ENCODE measurements at places on chromosomes 11 and 22.

DNA sequence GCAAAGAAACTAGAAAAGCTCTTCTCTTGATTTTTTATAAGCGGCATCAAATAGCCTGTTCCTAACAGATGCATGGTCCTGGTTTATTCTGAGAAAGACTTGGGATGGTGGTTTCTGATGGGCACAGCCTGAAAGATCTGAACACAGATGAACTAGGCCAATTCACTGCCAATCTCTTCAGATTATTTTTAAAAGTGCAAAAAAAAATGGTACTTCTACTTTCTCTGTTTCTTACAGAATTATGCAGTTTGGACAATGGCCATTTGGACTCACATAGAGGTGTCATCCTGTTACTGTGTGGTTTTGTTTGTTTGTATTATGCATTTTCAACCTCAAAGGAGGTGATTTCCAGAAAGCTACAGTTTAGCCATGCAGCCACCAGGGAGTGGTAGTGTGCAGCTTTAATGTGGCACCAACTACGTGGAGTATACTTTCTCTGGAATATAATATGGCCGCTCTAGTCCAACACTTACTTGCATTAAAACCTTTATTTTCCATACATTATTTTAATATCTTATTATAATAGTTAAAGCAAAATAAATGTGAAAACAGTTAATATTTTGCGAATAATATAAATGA lies 469.8 kb upstream of the KIRREL3 start:
- DNase-seq: no peak

DNA sequence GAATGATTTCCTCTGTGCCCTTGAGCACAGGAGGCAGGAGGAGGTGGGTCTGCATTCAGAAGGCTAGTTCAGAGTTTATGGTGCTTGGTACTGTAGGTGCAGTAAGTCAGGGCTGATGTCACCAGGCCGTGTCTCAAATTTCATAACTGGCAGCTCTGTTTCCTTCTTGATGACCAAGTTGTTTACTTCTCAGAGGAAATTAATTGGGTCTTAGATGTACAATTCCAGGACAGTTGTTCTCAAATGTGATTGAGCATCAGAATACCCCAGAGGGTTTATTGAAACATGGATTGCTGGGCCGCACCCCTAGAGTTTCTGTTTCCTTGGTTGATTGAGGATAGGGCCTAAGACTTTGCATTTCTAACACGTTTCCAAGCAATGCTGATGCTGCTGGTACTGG lies 6.2 kb downstream of the AMOTL1 start:
- DNase-seq: no peak

- peak; percentile 44 for DNase-seq
Measured at GRCh38 chr11:71452199-71453036, 585 bp upstream of the NADSYN1 start.

DNA sequence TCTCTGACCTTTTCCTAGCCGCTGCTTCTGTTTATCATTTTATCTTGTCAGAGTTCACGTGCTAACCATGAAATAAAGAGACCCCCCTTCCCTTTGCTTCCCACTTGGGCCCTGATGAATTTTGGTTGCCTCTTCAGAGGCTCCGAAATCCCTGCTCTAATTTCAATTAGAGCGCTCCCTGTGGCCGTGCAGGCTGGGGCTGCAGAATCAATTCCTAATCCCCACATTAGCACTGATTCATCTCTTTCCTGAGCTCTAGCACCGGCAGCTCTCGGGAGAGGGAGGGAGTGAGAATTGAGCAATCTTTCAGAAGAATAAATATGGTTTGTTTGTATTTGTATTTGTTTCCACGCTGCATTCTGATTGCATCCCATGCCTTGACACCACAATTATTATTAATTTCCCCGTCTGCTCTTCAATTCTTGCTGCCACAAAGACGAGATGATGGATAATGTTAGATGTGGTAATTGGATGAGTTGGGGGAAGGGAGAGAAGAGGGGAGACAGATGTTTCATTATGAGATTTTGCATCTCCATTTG lies 76.9 kb downstream of the NTM start:
- DNase-seq: no peak

- no peak for DNase-seq
Measured at GRCh38 chr11:81449588-81450156, 1284.0 kb downstream of the FAM181B start.

- no peak for DNase-seq
Measured at GRCh38 chr11:81725701-81726100, 1008.0 kb downstream of the FAM181B start.

DNA sequence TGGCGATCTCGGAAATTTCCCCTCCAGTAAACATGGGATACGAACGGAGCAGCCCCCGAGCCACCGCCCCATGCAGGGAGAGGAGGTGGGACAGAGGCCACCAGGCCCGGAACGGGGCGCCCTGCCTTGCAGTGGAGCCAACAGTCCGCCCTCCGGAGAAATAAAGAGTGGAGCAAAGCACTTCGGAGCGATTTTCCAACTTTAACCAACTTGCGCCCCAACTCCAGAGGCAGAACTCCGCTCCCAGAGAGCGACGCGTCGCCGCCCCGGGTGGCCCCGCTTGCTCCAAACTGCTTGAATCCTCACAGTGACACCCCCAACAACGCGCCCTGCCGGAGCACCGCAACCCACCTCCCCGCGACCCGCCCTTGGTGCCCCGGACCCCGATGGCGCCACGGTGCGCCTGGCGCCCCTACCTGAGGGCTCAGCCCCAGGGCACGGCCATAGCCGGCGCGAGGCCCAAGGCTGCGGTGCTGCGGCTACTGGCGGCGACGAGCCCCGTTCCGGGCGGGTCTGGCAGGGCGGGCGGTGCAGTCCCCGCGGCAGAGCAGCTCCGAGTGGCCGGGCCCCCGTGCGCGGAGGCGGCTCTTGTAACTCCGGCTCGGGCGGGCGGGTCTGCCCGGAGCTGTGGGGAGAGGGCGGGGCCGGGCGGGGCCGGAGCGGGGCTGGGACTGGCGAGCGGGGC lies at the start of gene AHNAK:
Gene AHNAK (minus strand): TSS at position 563 of the 685 bp plus-strand sequence. CDS start 10,708 bp downstream, outside the sequence.
- DNase-seq: peak; percentile 92

GRCh38 chr11:1992111-1992510 lies 5.5 kb downstream of the H19 start:
- peak; percentile 3 for DNase-seq

- no peak for DNase-seq
Measured at GRCh38 chr11:34564807-34565241, 51.2 kb upstream of the ELF5 start.

DNA sequence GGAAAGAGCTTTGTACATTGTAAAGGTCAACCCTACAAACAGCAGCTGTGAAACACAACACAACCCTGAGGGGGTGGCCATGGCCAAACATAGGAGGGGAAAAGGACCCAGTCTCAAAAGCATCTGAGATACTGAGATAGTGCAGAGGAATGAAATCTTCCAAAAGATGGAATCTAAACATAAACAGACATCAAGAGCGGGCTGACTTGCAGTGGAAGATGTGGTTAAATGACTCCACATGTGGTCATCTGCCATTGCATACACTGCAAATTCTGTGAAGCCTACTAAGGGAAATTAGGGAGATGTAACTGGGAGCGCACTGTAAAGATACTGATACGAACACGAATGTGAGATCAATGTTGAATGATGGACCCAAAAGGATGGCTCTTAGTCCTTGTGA lies 22.0 kb downstream of the BDNF start:
- no peak for DNase-seq

GRCh38 chr11:55826919-55827318 lies at the start of gene OR5L2:
Gene OR5L2, plus strand, starts transcription at chr11:55827219. Its CDS starts 0 bp downstream, at chr11:55827219.
- no peak for DNase-seq

GRCh38 chr11:14656536-14657457 lies 13.2 kb downstream of the PDE3B start:
- DNase-seq: no peak

DNA sequence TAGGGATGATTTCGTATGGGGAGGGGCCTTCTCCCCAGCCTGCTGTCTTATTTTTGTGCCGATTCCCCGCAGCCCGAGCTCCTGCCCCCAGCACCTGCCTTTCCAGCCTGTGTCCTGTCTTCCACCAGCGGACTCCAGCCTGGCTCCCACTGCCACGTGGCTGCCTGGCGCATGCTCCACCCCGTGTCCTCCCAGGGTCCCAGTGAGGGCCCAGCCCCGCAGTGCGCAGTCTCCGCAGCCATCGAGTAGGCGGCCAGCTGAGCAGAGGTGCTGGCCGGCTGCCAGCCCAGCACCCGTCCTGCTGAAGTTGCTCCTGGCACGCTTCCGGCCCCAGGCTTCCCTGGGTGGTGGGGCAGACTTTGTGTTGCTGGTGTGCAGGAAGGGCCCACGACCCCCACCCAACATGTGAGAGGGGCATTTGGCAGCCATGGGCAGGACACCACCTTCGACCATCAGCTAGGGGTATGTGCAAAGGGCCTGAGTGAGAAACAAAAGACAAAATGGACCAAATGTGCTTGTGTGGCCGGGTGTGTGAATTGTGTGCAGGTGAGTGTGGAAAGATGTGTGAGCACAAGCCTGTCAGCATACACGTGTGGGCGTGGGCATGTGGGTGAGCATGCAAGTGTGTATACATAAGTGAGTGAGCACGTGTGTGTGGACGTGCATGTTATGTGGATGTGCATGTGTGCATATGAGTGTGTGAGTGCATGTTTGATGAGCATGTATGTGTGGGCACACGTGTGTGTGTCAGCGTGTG lies 55.9 kb downstream of the RTN4R start:
- DNase-seq: peak; percentile 85

GRCh38 chr11:93969925-93970922 lies 50.9 kb upstream of the HEPHL1 start:
- no peak for DNase-seq

GRCh38 chr22:30186041-30186440 lies 60.5 kb downstream of the LIF start:
- no peak for DNase-seq

DNA sequence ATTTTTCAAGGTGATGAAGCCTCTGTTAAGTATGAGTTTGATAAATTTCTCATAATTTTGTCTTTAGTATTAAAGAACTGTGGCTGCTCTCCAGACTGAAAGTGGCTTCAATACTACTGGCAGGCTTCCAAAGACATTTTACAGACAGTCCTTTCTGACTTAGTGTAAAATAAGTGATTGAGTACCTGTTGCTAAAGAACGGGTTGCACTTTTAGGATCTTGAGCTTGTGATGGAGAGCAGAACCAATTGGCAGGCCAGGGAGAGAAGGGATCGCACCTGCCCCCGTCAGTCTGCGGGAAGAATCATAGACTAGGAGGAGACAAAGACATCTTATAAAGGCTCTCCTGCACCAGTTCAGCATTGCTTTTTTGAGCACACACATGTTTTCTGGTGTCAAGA lies 4.4 kb downstream of the NCAM1 start:
- DNase-seq: peak; percentile 90

DNA sequence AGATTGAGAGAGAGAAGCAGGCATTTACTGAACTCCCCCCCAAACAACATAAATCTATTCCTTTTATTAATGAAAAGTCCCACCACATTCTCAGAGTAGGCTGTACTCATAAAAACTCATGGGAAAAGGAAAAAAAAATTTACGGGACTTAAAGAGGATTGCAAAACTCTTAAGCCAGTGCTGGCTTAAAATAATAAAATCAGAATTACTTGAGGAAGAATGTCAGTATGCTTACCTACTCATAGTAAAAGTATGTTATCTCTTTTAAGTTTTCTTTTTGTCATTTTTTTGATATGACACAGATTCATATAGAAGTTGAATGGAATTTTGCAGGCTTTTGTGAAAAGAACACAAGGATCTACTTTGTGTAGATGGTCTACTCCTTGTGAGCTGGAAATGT lies 126.3 kb downstream of the LUZP2 start:
- DNase-seq: no peak

DNA sequence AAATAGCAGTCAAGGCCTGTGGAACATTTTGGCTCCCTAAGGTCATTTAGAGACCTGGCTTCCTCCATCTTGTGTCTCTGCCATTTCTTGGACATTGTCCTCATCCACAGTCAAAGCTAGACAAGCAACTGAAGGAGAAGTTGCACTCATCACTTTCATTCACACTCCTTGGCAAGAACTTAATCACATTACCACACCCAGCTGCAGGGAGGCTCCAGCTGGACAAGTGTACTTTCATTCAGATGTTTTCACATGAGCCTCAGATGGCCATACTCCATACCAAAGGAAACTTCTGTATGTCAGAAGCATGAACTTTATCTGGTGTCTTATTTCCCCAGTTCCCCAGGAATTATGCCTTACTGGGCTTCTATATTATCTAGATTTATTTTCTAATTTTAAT lies 537.4 kb downstream of the TMEM135 start:
- DNase-seq: no peak

- no peak for DNase-seq
Measured at GRCh38 chr11:66077927-66078326, 7.9 kb downstream of the PACS1 start.

DNA sequence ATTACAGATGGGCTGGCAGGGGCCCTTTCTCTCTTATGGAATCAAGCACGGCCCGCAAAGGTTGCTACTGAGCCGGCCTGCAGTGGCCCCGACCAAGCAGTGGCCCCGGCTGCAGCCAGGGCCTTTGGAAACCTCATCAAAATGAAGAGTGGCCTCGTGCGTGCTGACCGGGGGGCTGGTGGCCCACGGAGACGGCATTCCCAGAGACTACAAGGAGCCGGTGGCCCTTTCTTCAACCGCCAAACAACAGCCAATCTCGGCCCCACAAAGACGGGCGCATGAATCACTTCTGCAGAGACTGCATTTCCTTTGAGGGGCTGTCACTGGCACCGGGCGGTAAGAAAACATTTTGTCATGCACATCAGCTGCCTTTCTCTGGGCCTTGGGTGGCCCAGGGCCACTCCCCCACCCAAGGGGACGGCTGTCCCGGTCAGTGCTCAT lies 43.1 kb upstream of the FGF3 start:
- no peak for DNase-seq

DNA sequence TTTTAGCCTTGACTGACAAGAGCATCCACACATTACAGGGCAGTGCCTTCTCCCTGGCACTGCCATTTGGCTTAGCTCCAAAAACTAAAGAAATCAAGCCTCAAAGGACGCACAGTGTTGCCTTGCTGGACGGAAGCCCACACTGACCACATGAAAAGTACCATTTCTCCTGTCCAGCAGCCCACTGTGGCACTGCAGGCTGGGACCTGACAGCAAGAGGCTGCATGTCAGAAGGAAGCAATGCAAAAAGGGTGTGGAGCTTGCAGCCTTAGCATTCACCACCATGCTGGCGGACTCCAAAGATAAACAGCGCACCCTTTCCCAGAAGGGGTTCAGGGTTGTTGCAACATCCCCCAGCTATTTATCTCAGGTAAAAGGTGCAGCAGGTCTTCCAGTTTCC lies 109.3 kb upstream of the BMAL1 start:
- DNase-seq: peak; percentile 41

GRCh38 chr11:2139123-2139521 lies at the start of gene IGF2:
Gene IGF2, minus strand, starts transcription at chr11:2139389. Its CDS starts 3,866 bp downstream, at chr11:2135523.
- peak; percentile 88 for DNase-seq

All from tongue (tissue), 3 donors.